ENCODE measurements at places on chromosomes 1 and 21.

DNA sequence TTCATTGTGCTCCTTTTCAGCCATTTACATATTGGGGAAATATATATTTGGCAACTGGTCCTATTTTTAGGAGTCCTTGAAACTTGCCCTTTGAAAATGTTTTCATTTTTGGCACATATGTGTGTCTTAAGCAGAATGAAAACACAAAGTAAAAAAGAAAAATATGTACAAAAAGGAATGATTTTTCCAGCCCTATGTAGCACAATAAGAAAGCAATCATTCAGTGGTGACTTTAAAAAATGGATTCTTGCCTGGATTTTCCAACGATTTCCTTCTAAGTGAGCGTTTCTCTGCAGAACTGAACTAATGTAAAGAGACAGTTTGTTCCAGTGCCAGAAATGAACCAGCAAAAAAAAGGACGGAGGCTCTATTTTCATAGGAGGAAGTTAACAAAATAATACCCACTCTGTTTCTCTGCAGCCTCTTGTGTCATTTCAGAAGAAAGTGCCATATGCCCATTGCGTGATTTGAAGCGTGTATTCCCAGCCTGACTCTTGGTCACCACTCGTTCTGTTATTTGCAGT, 340.1 kb downstream of the SETD4 start:
- H3K27ac ChIP-seq: no peak overlapping the region
- H3K36me3 ChIP-seq: no peaks in the 10 kb centered on the region
- no peaks in the 10 kb centered on the region for H3K4me1 ChIP-seq

DNA sequence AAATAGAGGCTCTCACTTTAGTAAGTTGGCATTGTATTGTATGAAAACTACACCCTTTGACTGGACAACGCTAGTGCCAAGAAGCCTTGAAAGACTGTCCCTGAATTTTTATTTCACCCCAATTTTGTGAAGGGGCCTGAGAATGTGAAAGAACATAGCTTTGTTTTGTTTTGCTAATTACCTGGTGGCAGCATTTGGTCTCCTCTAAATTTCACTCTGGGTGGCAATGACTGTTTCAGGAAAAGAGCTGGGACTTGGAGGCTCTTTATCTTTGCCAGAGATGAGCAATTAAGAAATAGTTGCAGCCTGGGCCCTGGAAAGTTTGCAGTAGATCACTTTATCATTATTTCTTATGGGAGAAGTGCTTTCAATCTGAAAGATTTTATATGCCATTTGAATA, 117.6 kb downstream of the KCNK2 start:
- DNase-seq: no peak
- H3K27me3 ChIP-seq: no peaks in the 10 kb centered on the region
- no peak overlapping the region for H3K27ac ChIP-seq
- H3K4me1 ChIP-seq: no peaks in the 10 kb centered on the region
- H3K4me3 ChIP-seq: no peak overlapping the region

DNA sequence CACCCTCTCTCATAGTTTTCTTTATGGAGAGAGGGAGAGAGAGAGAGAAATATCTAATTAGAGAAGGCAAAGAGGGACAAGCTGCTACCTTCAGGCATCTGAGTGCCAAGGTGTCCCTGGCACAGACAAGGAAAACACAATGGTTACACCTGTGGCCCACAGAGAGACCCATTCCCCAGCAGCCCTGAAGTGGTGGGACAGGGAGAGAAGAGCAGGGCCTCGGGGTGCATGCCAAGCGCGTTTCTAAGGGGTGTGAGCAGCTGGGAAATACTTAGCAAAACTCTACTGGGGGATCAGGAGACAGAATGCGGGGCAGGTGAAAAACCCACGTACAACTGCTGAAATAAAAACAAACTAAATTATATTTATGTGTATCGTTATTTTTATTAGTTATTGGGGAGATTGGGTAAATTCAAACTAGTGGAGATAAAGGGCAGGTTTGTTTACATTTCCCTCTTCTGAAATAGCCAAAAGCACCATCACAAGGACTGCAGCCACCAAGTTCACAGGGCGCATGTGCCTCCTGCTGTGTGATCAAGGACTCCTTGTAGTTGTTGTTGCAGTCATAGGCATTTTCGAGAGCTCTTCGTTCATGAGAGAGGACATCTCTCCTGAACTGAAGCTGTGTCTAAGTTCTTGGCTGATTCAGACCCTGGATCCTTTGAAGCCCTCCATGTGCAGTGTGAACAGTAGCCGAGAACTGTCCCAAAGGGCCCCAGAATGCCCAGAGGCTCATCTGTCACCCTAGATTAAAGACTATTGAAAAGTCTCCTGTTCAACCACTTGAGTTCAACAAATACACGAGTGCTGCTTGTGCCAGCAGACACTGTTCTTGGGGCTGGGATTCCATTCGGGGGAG, 737 bp upstream of the SERPINC1 start:
- no peak overlapping the region for H3K27ac ChIP-seq
- no peak overlapping the region for H3K4me3 ChIP-seq
- no peaks in the 10 kb centered on the region for H3K36me3 ChIP-seq
- H3K4me1 ChIP-seq: no peaks in the 10 kb centered on the region

- H3K27ac ChIP-seq: no peak overlapping the region
- H3K27me3 ChIP-seq: no peaks in the 10 kb centered on the region
- H3K4me1 ChIP-seq: no peaks in the 10 kb centered on the region
Measured at GRCh38 chr21:22993822-22994574, 1995.8 kb downstream of the NCAM2 start.

DNA sequence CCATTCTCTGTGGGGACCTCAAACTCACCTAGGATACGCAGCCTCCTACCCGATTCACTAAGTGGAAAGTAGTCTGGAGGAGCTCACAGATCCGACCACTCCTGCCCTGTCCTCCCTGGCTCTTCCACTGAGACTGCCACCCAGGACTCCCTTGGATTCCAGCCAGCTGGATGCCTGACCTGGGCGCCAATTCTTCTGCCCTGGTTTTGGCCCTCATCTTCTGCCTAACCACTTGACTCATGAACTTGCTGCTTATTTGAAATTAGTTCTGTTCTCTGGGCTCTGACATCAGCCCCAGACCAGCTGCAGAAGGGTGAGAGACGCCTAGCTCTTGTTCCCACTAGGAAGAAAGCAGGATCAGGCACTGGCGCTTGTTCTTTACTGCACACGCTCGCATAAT, 48.9 kb downstream of the SLC35D1 start:
- no peak for DNase-seq
- H3K4me3 ChIP-seq: no peak overlapping the region
- H3K27ac ChIP-seq: no peak overlapping the region
- H3K4me1 ChIP-seq: peaks cover 2% of the 10 kb centered on the region

DNA sequence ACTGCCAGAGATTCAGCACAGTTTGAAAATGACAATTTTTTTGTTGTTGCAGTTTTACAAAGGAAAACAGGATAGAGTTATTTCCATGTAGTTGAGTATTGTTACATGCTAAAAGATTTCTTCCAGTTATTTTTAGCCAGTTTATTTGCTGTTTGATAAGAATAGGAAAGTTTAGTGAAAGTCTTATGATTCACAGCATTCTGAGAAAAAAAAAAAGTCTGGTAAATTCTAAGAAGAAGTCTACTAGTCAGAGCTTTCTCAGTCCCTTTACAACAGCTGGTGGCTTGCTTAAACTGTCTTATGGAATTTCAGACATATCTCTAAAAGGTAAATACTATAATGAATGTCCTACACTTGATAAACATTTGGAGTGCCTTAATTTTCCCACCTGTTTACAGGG, 341.7 kb downstream of the DSCAM start:
- H3K27ac ChIP-seq: no peak overlapping the region
- H3K4me3 ChIP-seq: no peak overlapping the region

DNA sequence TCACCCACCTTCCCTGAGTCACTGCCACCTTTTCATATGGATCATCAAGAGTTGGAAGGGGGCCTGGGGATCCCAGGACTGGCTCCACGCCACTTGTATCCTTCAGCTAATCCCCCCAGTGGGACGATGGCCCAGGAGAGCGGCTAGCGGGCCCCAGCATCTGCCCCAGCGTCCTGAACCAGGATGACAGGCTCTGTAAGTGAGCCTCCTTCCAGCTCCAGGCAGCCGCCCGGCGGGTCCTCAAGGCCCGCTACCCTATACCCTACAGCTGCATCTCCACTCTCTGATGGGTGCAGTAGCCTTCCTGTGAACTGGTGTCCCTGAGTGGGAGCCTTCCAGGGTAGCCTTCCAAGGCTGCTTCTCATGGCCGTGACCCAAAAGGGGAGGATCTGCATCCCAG, 183.1 kb downstream of the ATG4C start:
- H3K27me3 ChIP-seq: no peaks in the 10 kb centered on the region
- H3K36me3 ChIP-seq: no peaks in the 10 kb centered on the region
- H3K27ac ChIP-seq: no peak overlapping the region

DNA sequence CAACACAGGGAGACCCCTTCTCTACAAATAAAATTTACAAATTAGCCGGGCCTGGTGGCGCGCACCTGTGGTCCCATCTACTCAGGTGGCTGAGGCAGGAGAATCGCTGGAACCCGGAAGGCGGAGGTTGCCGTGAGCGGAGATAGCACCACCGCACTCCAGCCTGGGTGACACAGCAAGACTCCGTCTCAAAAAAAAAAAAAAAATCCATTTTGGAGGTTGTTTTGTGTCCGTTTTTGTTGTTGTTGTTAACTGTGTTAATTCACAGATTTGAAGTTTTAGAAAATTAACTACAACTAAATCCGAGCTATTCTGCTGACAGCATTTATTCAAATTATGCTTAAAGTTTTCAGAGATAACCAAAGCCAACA, 618 bp downstream of the CLCC1 start:
- peak overlapping the region; percentile 56 for H3K4me3 ChIP-seq
- peak overlapping the region; percentile 76 for H3K27ac ChIP-seq
- peaks cover 36% of the 10 kb centered on the region for H3K27me3 ChIP-seq
- H3K36me3 ChIP-seq: no peaks in the 10 kb centered on the region
- peak; percentile 35 for DNase-seq

- DNase-seq: no peak
- no peak overlapping the region for H3K27ac ChIP-seq
- H3K4me1 ChIP-seq: no peaks in the 10 kb centered on the region
- H3K4me3 ChIP-seq: no peak overlapping the region
Measured at GRCh38 chr1:99786751-99787501, 20.5 kb upstream of the FRRS1 start.

- no peak for DNase-seq
- H3K27me3 ChIP-seq: no peaks in the 10 kb centered on the region
- H3K4me1 ChIP-seq: no peaks in the 10 kb centered on the region
- H3K36me3 ChIP-seq: no peaks in the 10 kb centered on the region
Measured at GRCh38 chr1:17594690-17595601, 55.4 kb downstream of the ARHGEF10L start.

GRCh38 chr1:41900603-41901444, 17.9 kb downstream of the HIVEP3 start:
- no peaks in the 10 kb centered on the region for H3K27me3 ChIP-seq
- H3K4me1 ChIP-seq: peaks cover 32% of the 10 kb centered on the region
- no peak for DNase-seq
- H3K27ac ChIP-seq: no peak overlapping the region
- H3K36me3 ChIP-seq: no peaks in the 10 kb centered on the region
- H3K4me3 ChIP-seq: no peak overlapping the region

- H3K27ac ChIP-seq: no peak overlapping the region
- H3K36me3 ChIP-seq: no peaks in the 10 kb centered on the region
- H3K4me3 ChIP-seq: peak overlapping the region; percentile 37
- DNase-seq: no peak
- H3K4me1 ChIP-seq: no peaks in the 10 kb centered on the region
Measured at GRCh38 chr1:68230901-68231626, 1.3 kb downstream of the WLS start.

GRCh38 chr1:99820546-99820945, 29.6 kb upstream of the AGL start:
- DNase-seq: no peak
- no peaks in the 10 kb centered on the region for H3K27me3 ChIP-seq
- no peaks in the 10 kb centered on the region for H3K4me1 ChIP-seq
- H3K4me3 ChIP-seq: no peak overlapping the region

- H3K4me1 ChIP-seq: no peaks in the 10 kb centered on the region
- no peaks in the 10 kb centered on the region for H3K36me3 ChIP-seq
- no peaks in the 10 kb centered on the region for H3K27me3 ChIP-seq
- H3K4me3 ChIP-seq: no peak overlapping the region
Measured at GRCh38 chr1:57337623-57338022, 86.2 kb downstream of the DAB1 start.

DNA sequence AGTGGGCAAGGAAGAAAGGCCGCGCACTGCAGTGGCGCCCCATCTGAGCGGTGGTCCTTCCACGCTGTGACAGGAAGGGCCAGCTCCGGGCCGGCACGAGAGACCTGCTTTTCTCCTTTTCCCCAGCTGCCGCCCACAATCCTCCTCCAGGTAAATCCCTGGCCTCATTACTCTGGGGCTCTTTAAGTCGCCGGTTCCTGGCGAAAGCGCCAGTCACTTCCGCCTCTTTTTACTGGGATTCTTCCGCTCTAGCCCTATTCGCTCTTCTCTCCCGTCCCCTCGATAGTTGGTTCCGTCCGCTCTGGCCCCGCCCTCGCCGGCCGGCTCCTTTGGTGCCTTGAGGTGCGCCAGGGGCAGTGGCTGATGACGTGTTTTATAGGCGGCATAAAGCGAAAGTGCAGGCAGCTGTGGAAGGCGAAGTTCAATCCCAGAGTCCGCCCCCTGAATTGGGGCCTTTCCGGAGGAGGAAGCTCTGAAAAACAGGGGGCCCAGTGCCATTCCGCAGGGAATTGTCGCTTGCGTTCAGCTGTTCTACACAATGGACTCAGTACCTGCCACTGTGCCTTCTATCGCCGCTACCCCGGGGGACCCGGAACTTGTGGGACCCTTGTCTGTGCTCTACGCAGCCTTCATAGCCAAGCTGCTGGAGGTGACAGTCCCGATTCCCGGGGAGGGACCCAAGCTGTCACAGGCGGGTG, 26.2 kb downstream of the MIA3 start:
- H3K36me3 ChIP-seq: peaks cover 6% of the 10 kb centered on the region
- H3K27ac ChIP-seq: peak overlapping the region; percentile 98
- DNase-seq: peak; percentile 96
- peaks cover 9% of the 10 kb centered on the region for H3K4me1 ChIP-seq
- H3K27me3 ChIP-seq: no peaks in the 10 kb centered on the region
- H3K4me3 ChIP-seq: peak overlapping the region; percentile 90

- no peak overlapping the region for H3K27ac ChIP-seq
- no peaks in the 10 kb centered on the region for H3K4me1 ChIP-seq
- no peak for DNase-seq
- no peak overlapping the region for H3K4me3 ChIP-seq
- H3K27me3 ChIP-seq: no peaks in the 10 kb centered on the region
Measured at GRCh38 chr1:93440706-93441105, 7.2 kb upstream of the FNBP1L start.

GRCh38 chr1:200410566-200410878, 686 bp upstream of the ZNF281 start:
- no peaks in the 10 kb centered on the region for H3K27me3 ChIP-seq
- peak overlapping the region; percentile 84 for H3K4me3 ChIP-seq
- DNase-seq: no peak
- peaks cover 25% of the 10 kb centered on the region for H3K36me3 ChIP-seq

DNA sequence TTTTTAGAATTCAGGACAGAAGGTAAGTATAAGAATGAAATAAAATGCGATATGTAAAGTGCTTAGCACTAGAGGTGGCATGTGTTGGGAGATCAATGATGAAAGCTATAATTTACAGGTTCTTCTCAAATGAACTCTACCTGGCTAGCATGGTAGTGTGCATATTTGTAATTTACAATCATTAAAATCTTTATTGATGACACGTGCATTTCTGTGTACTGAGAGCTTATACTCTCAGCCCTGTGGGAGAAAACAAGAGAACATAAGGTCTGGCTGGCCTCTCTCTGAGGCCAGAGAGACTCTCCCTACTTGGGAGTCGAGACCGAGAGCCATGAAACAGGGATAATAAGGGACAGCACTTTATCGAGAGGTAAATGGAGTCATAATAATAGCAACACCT, 76.4 kb downstream of the COLGALT2 start:
- H3K27me3 ChIP-seq: no peaks in the 10 kb centered on the region
- H3K4me1 ChIP-seq: peaks cover 4% of the 10 kb centered on the region
- no peak overlapping the region for H3K27ac ChIP-seq
- DNase-seq: no peak
- no peak overlapping the region for H3K4me3 ChIP-seq

- no peak for DNase-seq
- H3K27me3 ChIP-seq: no peaks in the 10 kb centered on the region
- H3K4me3 ChIP-seq: no peak overlapping the region
- H3K4me1 ChIP-seq: no peaks in the 10 kb centered on the region
- H3K27ac ChIP-seq: no peak overlapping the region
Measured at GRCh38 chr21:28359300-28359699, 633.4 kb downstream of the LTN1 start.

Measured in thymus (tissue), 14 donors.